Stimulated activated CD4-positive, alpha-beta T cell treated with anti-CD3 and anti-CD28 coated beads, Interleukin-12 subunit alpha, Interleukin-12 subunit beta, amount 100 ng/mL, for 4 hours (primary cell): ENCODE measurements at places on chromosomes 13 and 19.

GRCh38 chr19:14114854-14115253 lies 2.7 kb downstream of the PRKACA start:
- DNase-seq: peak; percentile 54

DNA sequence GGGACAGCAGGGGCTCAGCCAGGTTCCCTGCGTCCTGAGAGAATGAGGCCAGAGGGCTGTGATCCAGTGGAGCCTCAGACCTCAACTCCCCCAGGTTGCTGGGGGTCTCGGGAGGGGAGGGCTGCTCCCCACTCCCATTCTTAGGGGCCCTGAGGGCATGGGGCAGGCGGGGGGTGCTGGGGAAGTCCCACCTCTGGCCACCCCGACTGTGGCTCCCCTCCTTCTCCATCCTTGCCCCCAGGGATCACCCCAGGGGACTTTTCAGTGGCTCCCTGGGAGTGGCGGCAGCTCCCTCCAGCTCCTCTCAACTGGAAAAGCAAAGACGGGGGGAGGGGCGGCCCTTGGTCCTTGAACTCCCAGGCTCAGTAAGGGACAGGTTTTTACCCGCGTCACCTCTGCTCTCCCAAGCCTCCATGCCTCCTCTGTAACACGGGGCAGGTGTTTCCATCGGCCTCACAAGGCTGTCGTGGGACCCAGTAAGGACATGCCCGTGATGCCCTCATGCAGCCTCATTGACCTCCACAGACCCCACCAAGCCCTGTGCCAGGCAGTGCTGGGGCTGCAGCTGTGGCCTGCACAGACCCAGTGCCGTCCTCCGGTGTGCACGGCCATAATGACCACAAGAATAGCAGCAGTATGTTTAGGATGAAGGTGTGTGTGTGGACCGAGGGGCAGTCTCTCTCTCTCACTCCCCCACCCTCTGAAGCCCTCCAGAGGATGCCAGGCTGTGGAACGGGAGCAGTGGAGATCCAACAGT lies 11.6 kb upstream of the TOMM40 start:
- DNase-seq: no peak

- no peak for DNase-seq
Observed at GRCh38 chr13:104773775-104774174, 1707.6 kb upstream of the SLC10A2 start.

DNA sequence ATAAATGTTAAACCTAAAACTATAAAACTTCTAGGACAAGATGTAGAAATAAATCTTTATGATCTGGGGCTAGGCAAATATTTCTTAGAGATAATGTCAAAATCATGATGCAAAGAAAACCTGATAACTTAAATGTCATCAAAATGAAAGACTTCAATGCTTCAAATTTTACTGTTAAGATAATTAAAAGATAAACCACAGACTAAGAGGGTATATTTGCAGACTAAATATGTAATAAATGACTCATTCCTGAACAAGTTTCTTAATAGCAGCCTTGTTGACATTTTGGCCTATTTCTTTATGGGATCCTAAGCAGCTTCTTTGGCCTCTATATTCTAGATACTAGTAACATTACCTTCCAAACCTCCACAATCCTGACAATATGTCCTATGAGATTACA lies 2878.3 kb upstream of the PCDH20 start:
- no peak for DNase-seq

GRCh38 chr13:28532388-28533124 lies 37.6 kb upstream of the FLT1 start:
- no peak for DNase-seq

- DNase-seq: no peak
Observed at GRCh38 chr19:14961956-14962685, 17.5 kb downstream of the SLC1A6 start.

- no peak for DNase-seq
Observed at GRCh38 chr13:36382030-36382429, 35.8 kb upstream of the SPART start.
